ENCODE measurements at places on chromosomes 16 and 17. TPM values are rescaled to one million over a fixed set of nuclear protein-coding genes. Genes with fewer than 3 reads are reported as not detected.

DNA sequence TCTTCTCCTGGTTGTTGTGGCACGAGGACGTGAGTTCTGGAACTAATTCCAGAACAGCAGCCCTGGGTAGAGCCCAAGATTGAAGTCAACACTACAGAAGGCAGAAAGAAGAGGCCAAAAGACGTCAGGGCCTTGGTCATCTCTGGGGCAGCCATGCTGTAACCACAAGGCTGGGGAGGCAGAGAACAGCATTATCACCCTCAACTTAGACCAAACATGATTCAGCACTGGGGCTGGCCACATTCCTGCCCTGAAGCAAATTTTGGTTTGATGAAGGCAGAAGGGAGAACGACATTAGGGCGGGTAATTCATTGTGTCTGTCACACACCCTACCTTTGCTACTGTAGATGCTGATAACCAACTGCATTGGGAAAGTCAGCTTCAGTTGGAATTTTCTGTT lies 9.7 kb upstream of the ALOX15B start:
- no peak for DNase-seq

Gene ODF4
- not detected for polyA plus RNA-seq

DNA sequence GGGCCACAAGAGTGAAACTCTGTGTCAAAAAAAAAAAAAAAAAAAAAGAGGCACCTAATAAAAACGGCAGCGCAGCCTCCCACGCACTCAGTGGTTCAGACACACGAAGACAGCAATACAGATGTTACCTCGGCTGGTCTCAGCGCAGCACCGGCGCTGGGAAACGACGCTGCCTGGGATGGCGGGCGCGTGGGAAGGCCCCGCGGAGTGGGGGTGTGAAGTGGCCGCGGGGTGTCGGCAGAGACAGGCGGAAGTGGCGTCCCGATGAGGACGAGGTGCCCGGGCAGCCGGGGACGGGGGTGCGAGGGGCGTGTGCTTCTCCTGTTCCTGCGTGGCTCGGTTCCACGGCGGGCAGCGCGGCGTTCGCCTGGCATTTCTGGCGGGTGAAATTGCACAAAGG lies 179.4 kb downstream of the BANP start:
- no peak for DNase-seq

Gene TPPP3
- polyA plus RNA-seq: 64.7 TPM

DNA sequence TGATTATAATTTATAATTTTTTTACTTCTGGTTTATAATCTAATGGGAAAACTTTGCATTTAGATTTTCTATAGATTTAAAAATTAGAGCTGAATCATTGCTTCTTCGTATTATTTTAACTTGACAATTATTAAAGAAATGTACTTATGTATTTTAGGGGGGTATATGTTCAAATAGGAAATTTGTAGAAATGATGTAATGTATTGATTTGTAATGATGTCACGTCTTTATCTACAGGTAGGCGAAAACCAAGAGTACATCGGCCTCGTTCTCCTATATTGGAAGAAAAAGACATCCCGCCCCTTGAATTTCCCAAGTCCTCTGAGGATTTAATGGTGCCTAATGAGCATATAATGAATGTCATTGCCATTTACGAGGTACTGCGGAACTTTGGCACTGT lies 28.4 kb downstream of the BPTF start:
- no peak for DNase-seq

Gene AKAP1
- polyA plus RNA-seq: 39.5 TPM

All from renal pelvis (tissue), 12 donors.